ENCODE measurements at places on chromosomes 1 and 21.

DNA sequence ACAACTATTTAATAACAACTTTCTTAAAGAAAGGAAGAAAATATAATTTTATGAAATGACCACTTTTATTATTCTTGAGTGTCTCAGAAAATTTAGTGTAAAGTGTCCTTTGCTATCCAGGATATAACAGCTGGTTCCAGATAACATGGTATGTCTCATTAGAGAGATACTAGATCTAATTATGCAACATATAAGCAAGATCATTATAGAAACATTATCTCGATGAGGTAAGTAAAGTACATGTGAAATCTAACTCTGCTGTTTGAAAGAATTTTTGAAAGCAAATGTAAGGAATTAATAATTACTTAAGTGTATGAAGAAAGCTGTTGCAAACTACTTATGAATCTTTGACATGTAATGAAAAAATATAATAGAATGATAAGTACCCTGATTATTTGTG, 887.4 kb upstream of the CXADR start:
- no peak for DNase-seq

DNA sequence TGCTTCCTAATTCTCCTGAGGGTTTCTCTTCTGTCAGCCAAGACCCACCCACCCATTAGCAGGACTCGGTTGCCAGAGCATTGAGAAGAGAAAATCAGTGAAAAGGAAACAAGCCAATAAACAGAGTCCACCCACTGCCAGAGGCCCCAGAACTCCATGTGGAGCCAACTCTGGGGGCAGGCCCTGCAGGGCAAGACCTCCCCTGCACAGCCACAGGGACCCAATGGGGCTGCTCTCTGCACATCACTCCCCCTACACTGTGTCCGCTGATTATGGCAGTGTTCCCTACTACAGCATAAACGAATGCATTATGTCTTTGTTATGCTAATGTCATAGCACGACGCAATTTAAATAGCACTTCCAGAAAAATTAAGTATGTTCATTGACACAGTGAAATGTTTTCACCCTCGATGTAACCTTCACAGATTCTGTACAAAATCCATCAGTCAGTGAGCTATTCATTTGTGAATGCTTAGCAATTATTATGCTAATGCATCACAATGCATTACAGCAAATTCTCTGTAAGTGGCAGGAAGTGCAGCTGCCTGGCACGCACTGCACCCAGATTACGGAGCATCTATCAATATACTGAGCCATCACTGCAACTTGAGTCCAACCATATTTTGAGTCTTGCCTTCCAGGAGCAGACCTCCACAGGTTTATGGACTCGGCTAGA, 56.4 kb downstream of the GRIK3 start:
- no peak for DNase-seq

- no peak for DNase-seq
These were observed 21.0 kb downstream of the STPG1 start for GRCh38 chr1:24392604-24392946.

GRCh38 chr21:16437586-16437985, 707.8 kb downstream of the USP25 start:
- DNase-seq = no peak

DNA sequence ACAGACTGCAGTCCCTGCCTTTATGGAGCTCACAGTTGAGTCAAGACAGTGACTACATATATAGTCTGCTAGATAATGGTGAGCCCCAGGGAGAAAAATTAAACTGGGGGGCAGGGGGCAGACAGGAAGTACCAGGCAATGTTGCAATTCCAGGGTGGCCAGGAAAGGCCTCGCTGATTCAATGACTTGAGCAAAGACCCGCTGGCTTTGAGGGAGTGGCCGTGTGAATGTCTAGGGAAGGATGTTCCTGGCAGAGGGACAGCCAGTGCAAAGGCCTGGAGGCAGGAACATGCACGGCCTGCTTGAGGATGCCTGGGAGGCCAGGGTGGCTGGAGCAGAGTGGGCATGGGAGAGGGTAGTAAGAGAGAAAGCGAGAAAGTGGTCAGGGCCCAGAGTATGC, 23.0 kb upstream of the EPHA8 start:
- DNase-seq = no peak

- no peak for DNase-seq
These were observed 158.7 kb downstream of the SIPA1L2 start for GRCh38 chr1:232471250-232471649.

DNA sequence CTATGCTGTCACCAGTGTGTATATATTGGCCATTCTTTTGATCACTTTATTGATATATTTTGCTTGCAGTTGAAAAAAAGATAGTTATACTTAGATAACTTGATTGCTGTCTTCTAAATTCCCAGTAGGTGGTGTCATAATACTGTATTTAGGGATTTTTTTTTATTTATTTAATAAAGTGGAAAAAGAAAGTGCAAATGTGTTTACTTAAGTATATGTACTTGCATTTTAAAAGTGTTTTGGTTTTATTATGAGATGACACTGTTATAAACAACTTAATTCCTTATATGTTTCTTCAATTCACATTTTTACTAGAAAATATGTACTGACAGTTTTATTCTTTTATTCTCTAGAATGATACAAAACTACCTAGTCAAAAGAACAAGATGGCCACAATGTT, 164.8 kb downstream of the USP25 start:
- no peak for DNase-seq

GRCh38 chr1:167518331-167518700, at the start of gene CD247:
TSS of gene CD247 (minus strand) at chr1:167518529. CDS start at chr1:167518465, 64 bp downstream.
- DNase-seq = peak; percentile 65

DNA sequence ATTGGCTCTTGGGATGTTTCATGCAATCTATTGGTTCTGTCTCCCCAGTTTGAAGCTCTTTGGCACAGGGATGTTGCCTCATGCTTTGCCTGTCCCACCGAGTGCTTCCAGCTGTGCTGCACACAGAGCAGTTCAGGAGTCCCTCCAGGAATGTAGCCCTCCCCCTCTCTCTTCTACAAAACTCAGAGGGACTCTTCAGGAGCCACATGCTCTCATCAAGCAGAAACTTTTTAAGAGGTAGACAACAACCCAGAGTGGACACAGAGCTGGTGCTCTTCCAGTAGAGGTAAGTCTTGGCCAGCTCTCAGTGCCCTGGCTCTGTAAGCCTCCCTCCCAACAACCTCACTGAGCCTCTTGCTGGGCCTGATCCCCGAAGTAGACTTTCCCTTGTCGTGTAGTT, 11.6 kb upstream of the ZNF697 start:
- DNase-seq = no peak

DNA sequence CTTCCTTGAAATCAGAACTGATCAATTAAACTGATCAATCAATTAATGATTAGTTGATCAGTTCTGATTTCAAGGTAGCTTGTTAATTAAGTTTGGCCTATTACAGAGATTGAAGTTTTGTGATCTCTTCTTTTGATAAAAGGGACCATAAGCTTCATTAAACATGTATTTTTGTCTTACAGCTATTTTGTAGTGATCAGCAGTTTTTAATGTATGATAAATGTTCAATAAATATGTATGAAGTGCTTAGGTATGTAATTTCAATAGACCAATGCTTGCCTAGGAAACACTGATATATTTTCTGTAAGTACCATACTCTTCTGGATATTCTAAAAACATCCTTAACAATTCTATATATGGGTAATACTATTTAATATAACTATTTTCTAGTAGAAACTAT, 569.6 kb downstream of the BRINP3 start:
- DNase-seq = no peak

GRCh38 chr1:177569476-177569875, 398.7 kb downstream of the BRINP2 start:
- no peak for DNase-seq

DNA sequence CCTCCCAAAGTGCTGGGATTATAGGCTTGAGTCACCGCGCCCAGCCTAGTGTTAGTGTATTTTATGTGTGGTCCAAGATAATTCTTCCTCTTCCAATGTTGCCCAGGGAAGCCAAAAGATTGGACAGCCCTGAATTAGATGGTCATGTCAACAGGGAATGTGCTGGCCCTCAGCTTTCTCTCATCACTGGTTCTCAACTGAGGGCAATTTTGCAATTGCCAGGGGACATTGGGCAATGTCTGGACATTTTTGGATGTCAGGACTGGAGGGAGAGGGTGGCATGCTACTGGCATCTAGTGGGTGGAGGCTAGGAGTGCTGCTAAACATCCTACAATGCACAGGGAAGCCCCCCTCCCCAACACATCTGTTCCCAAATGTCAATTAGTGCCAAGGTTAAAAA, 95.0 kb downstream of the LAMC2 start:
- DNase-seq = no peak

DNA sequence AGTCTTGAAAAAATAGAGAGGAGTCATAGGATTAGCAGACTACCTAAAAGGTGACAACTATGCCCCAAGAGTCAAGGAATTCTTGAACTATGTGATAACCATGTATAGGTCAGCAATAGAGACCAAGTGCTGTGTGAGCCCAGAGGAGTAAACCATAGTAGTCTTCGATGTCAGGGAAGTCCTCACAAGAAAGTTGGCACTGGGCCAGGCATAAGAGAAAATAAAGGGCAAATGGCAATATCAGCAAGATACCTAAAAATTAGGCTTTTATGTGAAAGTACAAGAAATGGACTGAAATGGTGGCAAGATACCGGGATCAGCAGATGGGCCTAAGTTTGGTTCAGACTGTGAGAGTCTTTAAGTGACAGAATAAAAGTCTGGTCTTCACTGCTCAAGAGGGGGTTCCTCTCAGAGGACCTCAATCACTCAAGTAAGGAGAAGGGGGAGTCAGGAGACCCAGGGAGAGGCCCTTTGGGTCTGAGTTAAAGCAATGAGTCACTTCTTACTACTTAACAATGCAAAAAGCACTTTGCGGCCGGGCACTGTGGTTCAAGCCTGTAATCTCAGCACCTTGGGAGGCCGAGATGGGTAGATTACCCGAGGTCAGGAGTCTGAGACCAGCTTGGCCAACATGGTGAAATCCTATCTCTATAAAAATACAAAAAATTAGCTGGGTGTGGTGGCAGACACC, 95.0 kb downstream of the TEX35 start:
- DNase-seq = no peak

GRCh38 chr1:156444407-156445001, 56.1 kb downstream of the MEF2D start:
- no peak for DNase-seq

DNA sequence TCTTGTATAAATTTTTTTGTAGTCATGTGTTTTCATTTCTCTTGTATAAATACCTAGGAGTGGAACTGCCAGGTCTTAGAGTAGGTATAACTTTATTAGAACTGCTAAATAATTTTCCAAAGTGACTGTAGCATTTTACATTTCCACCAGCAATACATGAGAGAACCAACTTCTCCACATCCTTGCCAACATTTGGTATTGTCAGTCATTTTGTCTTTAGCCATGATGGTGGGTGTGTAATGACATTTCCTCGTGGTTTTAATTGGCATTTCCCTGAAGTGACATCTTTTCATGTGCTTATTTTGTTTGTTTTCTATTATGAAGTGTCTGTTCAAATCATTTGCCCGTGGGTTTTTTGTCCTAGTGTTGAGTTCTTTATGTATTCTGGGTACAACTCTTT, 29.7 kb downstream of the ZBTB8A start:
- DNase-seq = no peak

DNA sequence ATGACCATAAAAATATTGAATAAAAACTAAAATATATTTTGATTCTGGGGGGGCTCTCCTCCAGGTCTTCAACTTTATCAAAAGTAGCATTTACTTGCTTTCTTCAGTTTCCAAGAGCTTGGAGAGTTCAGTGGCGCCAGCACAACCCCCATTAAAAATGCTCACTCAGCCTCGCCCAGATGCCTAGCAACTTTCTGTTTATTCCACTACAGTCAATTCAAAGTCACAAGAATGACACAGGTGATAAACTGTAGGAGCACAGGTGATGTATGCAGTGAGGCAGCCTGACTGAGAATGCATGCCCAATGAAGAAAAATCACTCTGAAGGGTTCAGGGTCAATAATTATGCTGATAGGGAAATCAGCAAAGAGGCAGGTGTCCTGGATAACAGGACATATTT, 159.4 kb upstream of the ATP1B1 start:
- DNase-seq = no peak

- DNase-seq = no peak
These were observed 396.0 kb upstream of the USP24 start for GRCh38 chr1:55611123-55611522.

DNA sequence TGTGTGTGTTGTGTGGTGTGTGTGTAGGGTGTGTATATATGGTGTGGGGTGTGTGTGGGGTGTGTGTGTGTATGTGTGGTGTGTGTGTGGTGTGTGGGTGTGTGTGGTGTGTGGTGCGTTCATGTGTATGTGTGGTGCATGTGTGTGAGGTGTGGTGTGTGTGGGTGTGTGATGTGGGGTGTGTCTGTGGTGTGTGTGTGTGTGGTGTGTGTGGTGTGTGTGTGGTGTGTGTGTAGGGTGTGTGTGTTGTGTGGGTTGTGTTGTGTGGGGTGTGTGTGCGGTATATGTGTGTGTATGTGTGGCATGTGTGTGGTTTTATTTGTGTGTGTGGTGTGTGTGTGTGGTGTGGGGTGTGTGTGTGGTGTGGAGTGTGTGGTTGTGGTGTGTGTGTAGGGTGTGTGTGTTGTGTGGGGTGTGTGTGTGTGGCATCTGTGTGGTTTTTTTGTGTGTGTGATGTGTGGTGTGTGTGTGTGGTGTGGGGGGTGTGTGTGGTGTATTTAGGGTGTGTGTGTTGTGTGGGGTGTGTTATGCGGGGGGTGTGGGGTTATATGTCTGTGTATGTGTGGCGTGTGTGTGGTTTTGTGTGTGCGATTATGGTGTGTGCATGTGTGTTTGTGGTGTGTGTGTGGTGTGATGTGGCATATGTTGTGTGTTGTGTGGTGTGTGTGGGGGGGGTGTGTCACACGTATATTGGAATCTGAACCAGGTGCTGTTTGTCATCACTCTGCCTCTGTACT, 17.1 kb upstream of the ZBTB21 start:
- DNase-seq = no peak

- no peak for DNase-seq
These were observed 11.3 kb upstream of the PPIE start for GRCh38 chr1:39727221-39727931.

GRCh38 chr1:237852342-237852741, 38.4 kb downstream of the ZP4 start:
- DNase-seq = no peak

DNA sequence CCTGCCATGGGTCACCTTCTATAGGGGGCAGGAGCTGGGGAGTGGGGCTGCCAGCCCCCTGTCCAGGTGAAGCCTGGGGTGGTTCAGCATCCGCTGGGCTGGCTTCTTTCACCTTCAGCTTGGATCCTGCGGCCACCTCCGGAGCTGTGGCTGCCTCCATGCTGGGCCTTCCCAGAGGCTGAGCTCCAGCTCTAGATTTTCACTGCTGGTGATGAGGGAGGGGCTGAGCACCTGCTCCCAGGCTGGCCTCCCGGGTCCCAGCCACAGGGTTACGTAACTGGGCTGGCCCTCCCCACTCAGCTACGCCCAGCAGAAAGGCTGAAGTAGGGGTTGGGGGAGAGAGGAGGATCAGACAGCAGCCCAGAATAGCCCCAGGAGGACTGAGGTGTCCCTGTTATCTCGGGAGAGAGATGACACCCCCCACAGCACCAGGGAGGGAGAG, at the start of gene MYBPHL:
Gene MYBPHL, minus strand, starts transcription at position 180 of the 442 bp plus-strand sequence. Its CDS starts 20 bp downstream, at position 160.
- no peak for DNase-seq

DNA sequence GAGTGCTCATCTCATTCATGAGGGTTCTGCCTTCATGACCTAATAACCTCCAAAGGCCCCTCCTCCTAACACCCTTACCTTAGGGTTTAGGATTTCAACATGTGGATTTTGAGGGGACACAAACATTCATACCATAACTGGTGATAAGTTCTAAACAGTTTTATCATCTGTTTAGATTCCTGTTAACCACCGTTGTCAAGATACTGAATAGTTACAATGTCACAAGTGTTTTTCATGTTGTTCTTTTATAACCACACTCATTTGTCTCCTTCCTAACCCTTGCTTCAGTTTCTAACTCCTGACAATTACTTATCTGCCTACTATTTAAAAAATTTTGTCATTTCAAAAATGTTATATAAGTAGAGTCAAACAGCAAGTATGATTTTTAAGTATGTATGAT, 86.0 kb downstream of the NCAM2 start:
- DNase-seq = no peak

Measured in vagina (tissue), 2 donors.